ENCODE measurements at places on chromosomes 5 and 9.

GRCh38 chr5:106610041-106610440 is 1060.7 kb downstream of the EFNA5 start:
- DNase-seq: no peak

GRCh38 chr5:137822158-137822764 is 45.4 kb upstream of the MYOT start:
- no peak for DNase-seq

- no peak for DNase-seq
Measured at GRCh38 chr9:135718616-135719015, 16.6 kb downstream of the KCNT1 start.

DNA sequence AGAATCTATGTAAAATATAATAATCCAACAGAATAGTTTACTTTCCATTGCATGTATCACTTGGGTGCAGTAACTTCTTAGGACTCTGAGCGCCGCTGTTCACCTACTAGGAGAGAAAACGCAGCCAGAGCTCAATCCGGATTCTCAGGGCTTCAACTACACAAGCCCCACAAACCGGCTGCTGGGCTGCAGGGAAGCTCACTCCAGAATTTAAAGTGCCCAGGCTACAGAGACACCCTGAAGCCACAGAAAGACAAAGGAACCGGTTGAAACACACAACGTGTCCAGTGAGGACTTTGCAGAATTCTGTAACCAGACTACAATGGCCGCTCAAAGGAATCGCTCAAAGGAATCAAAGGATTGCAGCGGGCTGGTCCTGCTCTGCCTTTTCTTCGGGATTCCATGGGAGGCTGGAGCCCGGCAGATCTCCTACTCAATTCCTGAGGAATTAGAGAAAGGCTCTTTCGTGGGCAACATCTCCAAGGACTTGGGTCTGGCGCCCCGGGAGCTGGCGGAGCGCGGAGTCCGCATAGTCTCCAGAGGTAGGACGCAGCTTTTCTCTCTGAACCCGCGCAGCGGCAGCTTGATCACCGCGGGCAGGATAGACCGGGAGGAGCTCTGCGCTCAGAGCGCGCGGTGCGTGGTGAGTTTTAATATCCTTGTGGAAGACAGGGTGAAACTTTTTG is at the start of gene PCDHGA10:
PCDHGA10 (plus strand) TSS at position 134 of the 686 bp plus-strand sequence; CDS start at position 323, 189 bp downstream.
- no peak for DNase-seq

DNA sequence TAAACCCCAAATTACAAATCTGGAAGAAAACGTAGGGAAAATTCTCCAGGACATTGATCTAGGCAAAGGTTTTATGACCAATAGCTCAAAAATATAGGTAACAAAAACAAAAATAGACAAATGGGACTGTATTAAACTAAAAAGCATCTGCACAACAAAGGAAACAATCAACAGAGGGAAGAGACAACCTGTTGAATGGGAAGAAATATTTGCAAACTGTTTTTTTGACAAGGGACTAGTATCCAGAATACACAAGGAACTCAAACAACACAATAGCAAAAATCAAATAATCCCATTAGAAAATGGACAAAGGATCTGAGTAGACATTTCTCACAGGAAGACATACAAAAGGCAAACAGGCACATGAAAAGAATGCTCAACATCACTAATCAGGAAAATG is 386.3 kb downstream of the ENC1 start:
- DNase-seq: no peak

- no peak for DNase-seq
Measured at GRCh38 chr9:69822116-69822750, 1.6 kb downstream of the CFAP95 start.

DNA sequence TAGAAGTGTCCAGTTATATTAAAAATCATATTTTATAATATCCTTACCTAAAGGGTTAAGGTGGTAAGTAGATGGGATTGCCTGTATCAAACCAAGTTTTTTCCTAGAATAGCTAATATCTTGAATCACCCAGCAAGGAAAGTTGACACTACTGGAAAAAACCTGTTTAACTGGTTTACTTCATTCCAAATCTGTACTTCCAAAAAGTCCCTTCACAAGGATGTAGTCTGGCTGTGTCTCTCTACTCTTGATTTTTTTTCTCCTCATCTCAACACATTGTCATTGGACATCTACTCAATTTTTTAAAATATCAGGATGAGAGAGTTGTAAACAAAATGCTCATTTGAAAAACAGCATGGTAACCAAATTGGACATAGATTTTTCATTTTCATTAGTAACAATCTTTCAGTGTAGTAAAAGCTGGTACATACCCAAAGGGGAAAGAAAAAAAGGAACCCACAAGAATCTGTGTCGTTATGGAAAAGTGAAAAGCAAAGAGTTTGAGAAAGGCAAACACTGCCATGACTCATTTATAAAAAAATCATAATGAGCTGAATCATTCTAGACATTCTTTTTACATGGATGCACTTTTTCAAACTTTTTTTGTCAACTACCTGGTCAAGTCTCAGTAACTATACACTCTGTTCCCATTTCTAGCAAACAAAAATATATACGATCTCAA is 173.5 kb downstream of the GLIS3 start:
- DNase-seq: no peak

GRCh38 chr9:35501946-35502345 is 12.0 kb downstream of the RUSC2 start:
- DNase-seq: no peak

DNA sequence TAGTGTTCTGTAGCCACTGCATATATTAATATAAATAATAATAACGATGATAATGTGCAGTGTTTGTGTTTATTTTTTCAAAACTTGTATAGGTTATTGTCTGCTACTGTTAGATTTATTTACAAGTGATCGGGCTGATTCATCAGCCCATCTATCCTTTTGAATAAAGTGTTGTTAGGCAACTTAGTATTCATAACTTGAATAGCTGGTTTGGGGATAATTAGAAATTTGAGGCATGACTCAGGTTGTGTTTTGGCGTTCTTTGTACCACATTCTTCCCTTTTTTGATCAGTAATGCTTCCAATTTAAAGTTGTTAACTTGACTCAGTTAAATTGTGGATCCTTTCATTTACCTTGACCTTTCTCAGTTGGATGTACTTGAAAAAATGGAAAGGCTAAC is 69.7 kb downstream of the FOCAD start:
- DNase-seq: no peak

DNA sequence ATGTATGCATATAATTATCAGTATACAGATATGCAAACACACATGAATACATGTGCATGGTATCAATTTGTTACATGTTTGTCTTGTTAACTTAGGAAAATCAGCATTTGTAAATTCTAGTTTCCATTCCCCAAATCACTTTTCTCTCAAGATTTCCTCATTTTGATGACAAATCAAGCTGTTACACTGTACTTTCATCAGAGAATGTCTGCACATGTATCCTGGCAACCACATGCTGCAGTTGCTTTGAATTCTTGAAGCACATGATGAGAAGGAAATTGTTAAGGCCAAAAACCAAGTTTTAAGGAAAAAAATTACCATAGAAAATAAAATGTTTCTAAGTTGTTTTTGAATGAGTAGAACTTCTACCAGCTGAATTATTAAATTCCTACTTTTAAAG is 1834.5 kb downstream of the EFNA5 start:
- DNase-seq: no peak

DNA sequence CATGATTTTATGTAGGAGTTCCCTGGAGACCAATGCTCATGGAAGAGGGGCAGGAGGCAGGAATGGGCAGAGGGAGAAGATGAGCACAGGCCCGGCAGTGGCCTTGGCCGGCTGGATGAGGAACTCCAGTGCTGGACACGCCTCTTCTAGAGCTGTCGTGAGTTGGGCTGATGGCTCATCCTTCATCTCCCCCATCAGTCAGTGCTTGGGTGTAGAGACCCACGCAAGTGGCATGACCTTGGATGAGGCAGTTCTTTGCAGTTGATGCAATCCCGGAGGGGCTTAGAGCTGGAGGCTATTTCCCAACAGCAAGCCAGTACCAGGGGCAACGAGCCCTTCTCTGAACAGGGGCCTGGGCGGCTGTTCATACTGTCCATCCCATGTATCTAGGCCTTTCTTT is 25.5 kb upstream of the ARAP3 start:
- DNase-seq: no peak

GRCh38 chr5:30287890-30288289 is 905.6 kb upstream of the CDH6 start:
- DNase-seq: no peak

DNA sequence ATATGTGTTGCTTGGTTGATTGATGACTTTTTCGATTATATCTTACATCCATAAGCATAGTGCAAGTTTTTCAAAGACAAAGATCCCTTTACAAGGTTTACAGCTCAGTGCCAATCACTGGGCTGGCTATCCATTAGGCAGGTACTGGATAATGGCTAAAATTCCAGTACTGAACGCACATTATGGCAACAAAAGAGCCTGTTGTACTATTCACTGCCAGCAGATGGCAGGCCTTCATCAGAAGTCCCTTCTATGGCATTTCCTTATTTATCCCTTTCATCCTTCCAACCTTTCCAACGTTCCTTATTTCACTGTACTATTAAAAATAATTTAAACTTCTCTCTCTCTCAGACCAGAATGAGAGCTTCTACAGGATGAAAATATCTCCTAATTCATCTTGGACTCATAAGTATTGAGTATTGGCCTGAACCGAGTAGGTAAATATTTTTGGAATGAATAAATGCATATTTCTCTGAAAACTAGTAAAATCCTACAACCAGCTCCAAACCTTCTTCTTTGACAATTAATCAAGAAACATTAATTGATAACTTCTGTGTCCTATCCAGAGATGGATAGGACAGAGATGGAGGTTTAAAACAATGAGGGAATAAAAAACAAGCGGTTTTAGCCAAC is 6.7 kb upstream of the WNT8A start:
- DNase-seq: peak; percentile 4

DNA sequence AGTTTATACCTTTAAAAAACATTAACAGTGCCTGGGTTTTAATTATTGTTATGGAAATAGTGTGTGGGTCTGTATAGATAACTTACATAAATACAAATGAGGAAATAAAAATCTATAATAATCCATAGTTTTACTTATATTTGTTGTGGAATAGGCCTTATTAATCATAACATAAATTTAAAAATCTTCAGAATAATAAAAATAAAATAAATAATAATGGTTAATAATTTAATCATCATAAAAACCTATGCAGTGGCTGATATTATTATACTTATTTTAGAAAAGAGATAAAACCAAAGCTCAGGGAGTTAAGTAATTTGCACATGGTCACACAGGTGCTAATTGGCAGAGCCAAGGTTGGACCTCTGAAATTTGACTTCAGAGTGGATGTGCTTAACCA is 785.3 kb upstream of the SEMA6A start:
- DNase-seq: no peak

DNA sequence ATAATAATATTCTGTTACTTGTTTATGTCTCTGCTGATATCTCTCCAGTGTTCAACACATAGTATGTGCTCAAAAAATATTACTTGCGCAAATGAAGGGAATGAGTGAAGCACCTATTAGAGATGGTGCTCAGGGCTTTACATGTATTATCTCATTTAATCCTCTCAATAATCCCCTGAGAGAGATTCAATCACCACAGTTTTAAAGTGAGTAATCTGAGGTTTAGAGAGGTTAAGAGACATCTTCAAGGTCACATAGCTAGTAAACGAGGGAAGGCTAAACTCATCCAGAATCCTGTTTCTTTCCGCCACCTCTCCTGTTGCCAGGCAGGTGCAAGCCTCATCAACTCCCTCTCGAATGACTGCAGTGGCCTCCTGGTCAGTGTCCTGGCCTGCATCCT is 82.0 kb downstream of the UGCG start:
- no peak for DNase-seq

- DNase-seq: no peak
Measured at GRCh38 chr5:147788023-147788422, 5.5 kb upstream of the JAKMIP2 start.

GRCh38 chr9:93318480-93318879 is 133.0 kb upstream of the FAM120A start:
- DNase-seq: no peak

- DNase-seq: no peak
Measured at GRCh38 chr9:137053944-137054931, at the start of gene ENTPD2. ENTPD2 (minus strand) TSS chr9:137054061; CDS start chr9:137053997, 64 bp downstream.

GRCh38 chr5:39395521-39395920 is 29.3 kb downstream of the DAB2 start:
- no peak for DNase-seq

DNA sequence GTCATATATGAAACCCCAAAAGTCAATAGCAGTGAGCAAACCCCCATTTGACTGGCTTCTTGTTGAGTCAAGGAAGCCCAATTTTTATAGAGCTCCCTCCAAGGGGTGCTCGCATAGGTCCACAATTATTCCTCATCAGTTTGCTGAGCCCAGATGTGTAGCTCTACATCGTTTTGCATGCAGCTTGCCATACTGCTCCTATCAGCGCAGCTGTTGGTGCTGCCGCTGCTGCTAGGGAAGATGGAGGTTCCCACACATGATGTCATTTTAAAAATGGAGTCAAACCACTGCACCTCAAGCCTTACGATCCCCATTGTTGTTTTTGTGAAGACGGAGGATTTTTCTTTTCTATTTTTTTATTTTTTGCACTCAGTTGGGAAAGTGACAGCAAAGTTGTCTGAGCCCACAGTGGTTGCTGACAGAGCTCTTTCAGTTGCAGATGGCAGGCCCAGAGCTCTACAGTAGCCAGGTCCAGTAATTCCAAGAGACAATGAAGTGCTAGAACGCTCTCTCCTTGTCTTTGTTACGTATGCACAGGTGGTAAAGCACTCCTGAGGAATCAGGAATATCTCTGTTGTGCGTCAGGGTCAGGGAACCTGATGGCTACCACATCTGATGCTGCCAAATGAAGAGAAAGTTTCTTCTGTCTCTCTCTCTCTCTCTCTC is 23.2 kb upstream of the C5orf63 start:
- no peak for DNase-seq

DNA sequence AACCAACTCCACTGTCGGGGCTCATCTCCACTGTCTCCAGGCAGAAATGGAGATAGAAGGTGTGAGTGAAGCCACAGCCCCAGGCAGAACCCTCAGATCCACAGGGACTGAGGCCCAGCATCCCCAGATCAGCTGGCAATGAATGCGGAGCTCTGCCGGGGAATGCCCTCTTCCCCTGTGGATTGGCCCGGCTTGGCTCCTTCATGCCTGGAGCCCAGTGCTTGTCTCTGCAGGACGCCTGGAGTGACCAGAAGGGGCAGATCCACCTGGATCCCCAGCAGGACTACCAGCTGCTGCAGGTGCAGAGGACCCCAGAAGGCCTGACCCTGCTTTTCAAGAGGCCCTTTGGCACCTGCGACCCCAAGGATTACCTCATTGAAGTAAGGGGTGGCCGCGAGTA is 3.5 kb downstream of the DBH start:
- DNase-seq: no peak

DNA sequence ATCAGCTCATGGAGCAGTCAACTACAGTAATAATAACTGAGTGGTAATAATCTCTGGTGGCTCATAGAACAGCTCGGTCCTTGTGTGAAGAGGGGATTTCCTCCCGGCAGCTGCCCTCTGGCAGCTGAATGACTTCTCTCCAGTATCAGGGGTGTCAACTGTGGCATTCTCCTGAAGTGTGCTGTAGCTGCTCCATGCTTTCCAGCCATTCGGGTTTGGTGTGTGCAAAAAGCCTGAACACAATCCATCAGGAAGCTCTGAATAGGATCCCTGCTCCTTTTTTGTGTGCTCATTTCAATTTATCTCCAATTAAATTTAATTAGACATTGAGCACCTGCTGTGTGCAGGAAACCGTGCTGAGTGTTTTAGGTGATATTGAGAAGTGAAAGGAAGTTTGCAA is 59.8 kb upstream of the BARX1 start:
- peak; percentile 67 for DNase-seq
